ENCODE measurements at places on chromosomes 3 and 15. TPM values are rescaled to one million over a fixed set of nuclear protein-coding genes. Genes with fewer than 3 reads are reported as not detected.

Gene TBL1XR1
- polyA plus RNA-seq, result 23.6 TPM

Gene FGF7
- polyA plus RNA-seq, result not detected

Gene CCNDBP1
- polyA plus RNA-seq, result 189 TPM

Gene ALDH1A3
- not detected for polyA plus RNA-seq

Gene PLOD2
- polyA plus RNA-seq, result not detected
